Coronary artery (tissue), 2 donors: ENCODE measurements at places on chromosomes 5 and 9.

- no peak for DNase-seq
Observed at GRCh38 chr5:166746506-166746905, 1544.9 kb upstream of the WWC1 start.

DNA sequence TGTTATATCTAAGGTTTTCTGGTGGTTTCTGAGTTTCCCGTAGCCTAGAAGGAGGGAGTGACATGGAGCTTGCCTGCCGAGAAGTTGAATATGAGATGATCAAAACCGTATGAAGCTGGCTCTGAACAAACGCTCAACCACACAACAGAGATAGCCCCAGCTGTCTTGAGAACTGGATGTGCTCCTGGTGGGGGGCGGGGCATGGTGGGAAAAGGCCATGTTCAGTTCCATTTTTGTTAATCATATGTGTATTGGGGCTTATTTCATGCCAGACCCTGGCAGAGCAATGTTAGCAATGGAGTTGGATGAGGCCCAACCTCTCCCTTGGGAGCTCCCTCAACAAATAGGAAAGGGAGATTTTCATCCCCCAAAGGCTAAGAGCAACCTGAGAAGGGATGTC is 4.8 kb downstream of the CCL19 start:
- DNase-seq = no peak

DNA sequence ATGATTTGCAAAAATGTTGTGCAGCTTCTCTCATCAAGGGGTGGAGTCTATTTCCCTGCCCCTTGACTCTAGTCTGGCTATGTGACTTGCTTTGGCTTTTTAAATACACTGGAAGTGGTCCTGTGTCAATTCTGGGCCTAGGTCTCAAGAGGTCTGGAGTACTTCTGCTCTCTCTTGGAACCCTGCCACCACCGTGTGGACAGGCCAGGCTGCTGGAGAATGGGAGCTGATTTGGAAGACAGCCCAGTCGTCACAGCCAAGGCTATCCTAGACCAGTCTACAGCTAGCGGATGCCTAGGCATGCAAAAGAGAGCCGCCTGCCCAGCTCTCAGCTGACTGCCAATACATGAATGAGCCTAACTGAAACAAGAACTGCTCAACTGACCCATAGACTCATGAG is 56.7 kb upstream of the CLINT1 start:
- DNase-seq = peak; percentile 82

- no peak for DNase-seq
Observed at GRCh38 chr5:131795228-131795627, 1.6 kb downstream of the FNIP1 start.

DNA sequence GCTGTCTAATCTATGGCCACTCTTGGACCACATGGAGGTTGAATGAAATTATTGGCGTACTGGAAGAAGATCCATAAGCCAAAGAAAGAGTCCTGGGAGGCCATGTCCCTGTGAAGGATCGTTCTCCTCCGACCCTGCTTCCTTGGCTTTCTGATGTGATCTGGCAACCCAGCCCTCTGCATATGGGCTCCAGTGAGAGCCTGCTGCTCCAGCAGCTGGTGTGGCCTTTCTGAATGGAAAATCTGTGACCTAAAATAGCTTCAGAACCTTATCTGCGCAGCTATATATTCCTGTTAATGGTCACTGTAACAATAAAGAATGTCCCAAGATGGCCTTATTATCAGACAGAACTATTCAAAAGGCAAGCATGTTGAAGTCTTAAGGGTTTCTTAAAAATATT is 40.2 kb upstream of the PHF2 start:
- DNase-seq = no peak

DNA sequence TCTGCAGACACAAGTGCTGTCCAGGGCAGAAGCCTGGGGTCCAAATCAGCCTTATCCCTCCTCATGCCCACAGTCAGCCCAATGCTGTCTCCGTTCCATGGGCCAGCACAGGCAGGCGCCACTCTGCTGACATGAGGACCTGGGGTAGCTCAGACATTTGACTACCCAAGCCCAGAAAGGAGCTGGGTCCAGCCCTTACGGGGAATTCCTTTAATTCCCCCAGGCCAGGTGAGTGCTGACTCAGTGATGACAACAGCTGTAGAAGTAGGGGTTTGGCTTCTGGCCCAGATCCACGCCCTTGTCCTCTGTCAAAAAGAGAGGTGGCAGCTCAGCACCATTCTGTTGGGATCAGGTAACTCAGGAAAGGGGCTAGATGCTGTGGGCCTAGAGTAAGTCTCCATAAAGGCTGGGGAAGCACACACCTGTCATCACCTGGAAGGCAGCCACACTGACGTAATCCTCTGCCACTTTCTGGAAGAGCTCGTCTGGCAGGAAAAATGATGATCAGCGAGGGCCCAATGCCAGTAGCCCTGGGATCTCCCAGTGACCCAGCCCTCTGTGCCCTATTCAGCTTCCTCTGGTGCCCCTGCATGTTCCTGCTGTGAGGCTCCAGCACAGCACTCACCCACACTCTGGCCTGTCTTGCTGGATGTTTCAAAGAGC is 1.9 kb downstream of the RAB24 start:
- DNase-seq = no peak

DNA sequence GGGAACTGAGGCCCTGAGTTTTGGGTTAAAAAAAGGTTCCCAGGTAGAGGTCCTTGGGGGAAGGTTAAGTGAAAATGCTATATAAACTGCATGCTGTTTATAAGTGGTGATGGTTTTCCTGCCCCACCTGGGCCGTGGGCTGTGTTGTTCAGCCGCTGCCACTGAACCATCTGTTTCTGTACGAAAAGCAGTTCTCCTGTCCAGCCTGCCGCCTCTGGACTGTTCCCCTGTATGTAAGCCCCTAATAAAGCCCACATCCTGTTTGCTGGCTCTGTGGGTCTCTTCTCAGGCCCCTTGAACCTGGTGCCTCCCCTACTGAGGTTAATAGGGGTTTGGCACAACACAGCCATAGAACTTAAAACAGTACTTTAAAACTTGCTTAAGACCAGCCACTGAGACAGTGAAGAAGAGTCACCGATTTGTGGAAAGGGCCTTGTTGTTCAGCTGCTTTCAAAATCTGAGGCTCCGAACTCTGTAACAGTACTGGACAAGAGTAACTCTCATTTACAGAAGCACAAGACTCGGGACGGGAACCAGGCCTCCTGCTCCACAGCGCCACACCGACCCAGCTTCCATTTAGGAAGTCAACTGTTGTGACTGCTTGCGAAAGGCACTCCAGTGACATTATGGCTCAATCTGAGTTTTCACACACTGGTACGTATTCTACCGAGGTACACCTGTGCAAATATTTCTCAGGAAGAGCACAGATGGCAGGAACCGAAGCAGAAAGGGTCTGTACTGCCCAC is 192.5 kb downstream of the CDK5RAP2 start:
- DNase-seq = no peak

GRCh38 chr5:127290946-127291693 is 524 bp downstream of the MEGF10 start:
- DNase-seq = no peak

- no peak for DNase-seq
Observed at GRCh38 chr9:107018861-107019545, 156.0 kb downstream of the ZNF462 start.

GRCh38 chr5:164600274-164600673 is 1094.9 kb downstream of the MAT2B start:
- no peak for DNase-seq

DNA sequence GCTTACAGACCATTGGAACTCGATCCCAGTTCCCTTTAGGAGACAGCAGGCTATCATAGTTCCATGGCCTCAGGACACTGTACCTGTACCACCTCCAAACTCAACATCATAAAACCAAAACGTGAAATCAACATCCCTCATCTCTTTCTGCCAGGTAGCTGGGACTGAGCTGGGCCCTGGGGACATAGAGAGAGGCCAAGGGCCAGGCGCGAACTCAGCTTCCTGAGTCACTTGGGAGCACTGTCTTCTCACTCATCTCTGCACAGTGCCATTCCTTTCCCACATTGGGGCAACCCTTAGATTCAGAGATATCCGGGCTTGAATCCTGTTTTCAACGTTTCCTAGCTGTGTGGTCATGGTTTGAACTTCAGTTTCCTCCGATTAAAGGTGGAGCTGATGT is 12.2 kb downstream of the DAB2IP start:
- DNase-seq = no peak

- no peak for DNase-seq
Observed at GRCh38 chr9:126287166-126287866, 39.3 kb upstream of the MVB12B start.

- no peak for DNase-seq
Observed at GRCh38 chr5:108386345-108387061, 4.6 kb upstream of the FBXL17 start.

GRCh38 chr9:105363837-105364236 is 84.0 kb upstream of the FSD1L start:
- DNase-seq = no peak

- DNase-seq = no peak
Observed at GRCh38 chr5:142845402-142845921, 75.3 kb downstream of the ARHGAP26 start.

DNA sequence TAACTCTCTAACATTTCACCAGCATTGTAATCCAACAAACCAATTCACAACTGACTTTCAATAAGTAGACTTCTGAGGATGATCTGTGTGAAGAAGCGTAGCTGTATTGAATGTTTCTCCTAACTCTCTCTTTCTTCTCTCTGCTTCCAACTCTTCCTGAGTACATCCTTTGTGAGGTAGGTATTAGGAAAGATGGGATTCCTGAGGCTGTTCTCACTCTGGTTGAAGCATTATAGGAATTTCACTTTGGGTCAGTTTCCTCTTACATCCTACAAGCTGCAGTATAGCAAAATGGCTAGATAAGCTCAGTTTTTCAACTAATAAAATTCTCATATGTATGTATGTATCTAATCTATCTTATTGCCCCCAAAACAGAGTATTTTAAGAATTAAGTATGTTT is 702.8 kb downstream of the CETN3 start:
- no peak for DNase-seq

- DNase-seq = no peak
Observed at GRCh38 chr5:137891849-137892248, 2.6 kb downstream of the PKD2L2 start.

DNA sequence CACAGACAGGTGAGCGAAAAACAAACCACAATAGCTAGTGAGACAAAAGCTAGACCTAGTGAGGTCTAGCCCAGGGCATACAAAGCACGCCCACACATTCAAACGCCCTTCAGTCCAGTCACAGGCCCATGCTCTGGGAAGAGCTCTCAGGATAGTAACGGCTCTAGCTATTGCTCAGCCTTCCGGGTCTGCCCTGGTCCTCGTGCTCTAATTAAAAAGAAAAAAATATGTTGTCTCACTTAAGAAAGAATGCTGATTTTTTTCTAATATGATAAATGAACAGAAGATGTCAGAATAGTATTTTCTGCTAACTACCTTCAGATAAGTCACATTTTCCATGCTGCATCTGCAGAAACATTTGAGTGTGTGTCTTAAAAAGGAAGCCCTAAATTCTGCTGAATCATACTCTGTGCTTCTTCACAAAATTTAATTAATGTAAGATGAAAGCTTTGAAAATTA is 94.5 kb downstream of the PLPP1 start:
- DNase-seq = no peak
